ENCODE measurements at places on chromosomes 4 and X.
A peak's percentile ranks its signal among the peaks of the same experiment; 100 is the strongest.

- DNase-seq: peak; percentile 95
Observed at GRCh38 chr4:75844151-75844662, 58.0 kb downstream of the PPEF2 start.

GRCh38 chr4:24003496-24003895 lies 113.6 kb upstream of the PPARGC1A start:
- no peak for DNase-seq

DNA sequence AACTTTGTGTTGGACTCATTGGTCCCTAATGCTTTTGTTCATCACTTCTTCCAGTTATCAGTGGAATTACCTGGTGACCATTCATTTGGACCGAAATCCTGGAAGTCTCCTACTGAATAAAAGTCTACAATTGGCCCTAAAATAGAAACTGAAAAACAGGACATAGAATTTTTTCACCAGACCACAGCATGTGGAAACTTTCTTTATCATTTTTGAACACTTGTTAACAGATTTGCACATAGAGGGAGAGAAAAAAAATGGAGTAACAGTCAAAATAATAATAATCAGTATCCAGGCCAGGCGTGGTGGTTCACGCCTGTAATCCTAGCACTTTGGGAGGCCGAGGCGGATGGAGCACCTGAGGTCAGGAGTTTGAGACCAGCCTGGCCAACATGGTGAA lies 7.1 kb downstream of the EPGN start:
- no peak for DNase-seq

DNA sequence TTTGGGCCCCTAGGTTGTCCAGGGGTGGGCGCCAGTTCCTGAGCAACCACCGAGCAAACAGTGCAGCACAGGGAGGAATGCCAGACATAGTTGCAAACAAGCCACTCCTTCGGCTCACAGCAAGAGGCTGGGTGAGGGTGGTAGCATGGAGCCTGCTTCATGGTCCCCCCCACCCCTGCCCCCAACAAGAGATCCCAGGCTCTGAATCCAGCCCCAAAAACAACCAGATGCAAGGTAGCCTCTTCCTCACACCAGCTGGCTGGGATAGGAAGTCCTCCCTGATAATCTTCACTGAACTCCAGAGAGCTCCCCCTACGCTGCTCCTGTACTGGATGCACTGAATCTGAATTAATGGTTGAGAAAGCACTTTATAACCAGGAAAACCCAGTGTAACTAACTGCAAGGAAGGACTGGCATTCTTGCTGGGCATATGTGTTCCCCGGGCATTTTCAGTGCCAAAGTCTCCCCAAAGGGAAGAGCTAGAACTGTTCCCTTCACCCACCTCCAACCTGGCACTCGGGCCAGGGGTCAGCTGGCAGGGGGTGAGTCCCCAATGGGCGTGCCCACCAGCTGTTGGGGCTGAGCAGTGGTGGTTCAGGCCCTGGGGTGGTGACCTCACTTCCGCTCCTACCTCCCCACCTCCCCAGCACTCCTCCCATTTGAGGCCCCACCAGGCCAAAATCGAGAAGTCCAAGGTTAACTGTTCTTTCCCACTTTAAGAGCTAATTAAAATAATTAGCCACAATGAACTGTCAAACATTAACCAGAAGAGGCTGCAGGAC lies 1.5 kb downstream of the ELF4 start:
- no peak for DNase-seq

GRCh38 chrX:12965131-12965940 lies 9.6 kb upstream of the TMSB4X start:
- DNase-seq: no peak

- DNase-seq: no peak
Observed at GRCh38 chrX:23825675-23826074, 42.7 kb downstream of the SAT1 start.

- peak; percentile 63 for DNase-seq
Observed at GRCh38 chr4:40908702-40909362, 159.1 kb downstream of the NSUN7 start.

DNA sequence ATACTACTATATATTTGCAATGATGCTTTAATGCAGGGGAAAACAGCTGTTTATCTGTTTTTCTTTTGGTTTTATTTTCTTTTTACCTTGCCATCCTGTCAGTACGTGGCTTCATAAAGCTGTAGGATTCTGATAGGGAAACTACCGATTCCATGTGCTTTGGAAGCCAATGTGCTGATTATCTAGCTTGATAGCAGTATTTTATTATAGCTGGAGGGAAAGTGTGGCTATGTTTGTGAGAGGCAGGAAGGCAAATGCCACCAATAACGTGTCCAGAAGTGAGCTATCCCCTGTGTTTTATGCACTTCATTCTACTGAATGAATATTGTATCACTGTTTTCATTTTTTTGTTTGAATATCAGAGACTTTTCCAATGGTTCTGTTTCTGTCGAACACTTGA lies 43.7 kb downstream of the IL15 start:
- DNase-seq: no peak

- peak; percentile 74 for DNase-seq
Observed at GRCh38 chrX:131821945-131822622, 201.0 kb upstream of the STK26 start.

- DNase-seq: no peak
Observed at GRCh38 chr4:142405695-142406498, 440.2 kb downstream of the INPP4B start.

- DNase-seq: no peak
Observed at GRCh38 chr4:39410415-39410814, 3.7 kb downstream of the KLB start.

GRCh38 chrX:55102754-55103153 lies 13.9 kb downstream of the PAGE2 start:
- no peak for DNase-seq

DNA sequence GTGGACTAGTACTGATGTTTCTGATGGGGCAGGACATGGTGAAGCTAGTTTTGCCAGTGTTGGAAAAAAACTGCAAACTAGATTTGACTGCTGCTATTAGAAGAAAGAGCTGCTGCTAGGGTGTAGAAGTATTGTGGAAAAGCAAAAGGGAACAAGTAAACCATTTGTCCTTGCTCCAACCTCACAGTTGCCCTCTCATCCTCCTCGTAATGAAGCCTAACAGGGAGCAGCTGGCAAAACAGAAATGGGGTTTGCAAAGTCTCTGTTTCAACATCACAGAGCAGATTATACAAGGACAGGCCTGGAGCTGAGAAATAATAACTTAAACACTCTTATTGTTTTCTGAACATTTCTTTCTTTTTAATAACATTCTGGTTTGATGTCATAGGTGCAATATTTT lies 346.2 kb downstream of the MAGEB5 start:
- DNase-seq: no peak

GRCh38 chr4:85824166-85824945 lies 349.4 kb downstream of the ARHGAP24 start:
- DNase-seq: no peak

Data from astrocyte of the cerebellum (primary cell).